Large intestine (tissue), 12 donors: ENCODE measurements at places on chromosomes 6 and 20.

DNA sequence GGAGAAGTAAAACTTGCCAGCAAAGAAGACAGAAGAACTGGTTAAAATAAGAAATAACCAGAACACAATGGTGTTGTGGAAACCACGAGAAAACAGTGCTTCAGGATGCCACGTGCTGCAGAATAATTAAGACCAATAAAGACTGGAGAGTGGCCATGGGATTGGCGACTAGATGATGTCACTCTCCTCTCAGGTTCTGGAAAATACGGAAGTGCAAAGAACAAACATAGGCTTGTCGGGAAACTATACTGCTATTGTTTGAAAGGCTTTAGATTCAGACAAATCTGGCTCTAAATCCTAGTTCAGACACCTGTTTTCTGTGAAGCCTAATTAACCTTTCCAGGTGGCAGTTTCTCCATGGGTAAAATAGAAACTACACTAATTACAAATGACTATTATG, 138.4 kb upstream of the STXBP5 start:
- no peaks in the 10 kb centered on the region for H3K27me3 ChIP-seq
- H3K4me3 ChIP-seq: no peak overlapping the region
- no peak for DNase-seq
- H3K27ac ChIP-seq: no peak overlapping the region
- H3K36me3 ChIP-seq: no peaks in the 10 kb centered on the region

- H3K27me3 ChIP-seq: no peaks in the 10 kb centered on the region
- no peaks in the 10 kb centered on the region for H3K36me3 ChIP-seq
- H3K27ac ChIP-seq: no peak overlapping the region
- H3K4me3 ChIP-seq: no peak overlapping the region
- no peaks in the 10 kb centered on the region for H3K4me1 ChIP-seq
These were observed 524.3 kb downstream of the PRKN start for GRCh38 chr6:162203287-162203686.

DNA sequence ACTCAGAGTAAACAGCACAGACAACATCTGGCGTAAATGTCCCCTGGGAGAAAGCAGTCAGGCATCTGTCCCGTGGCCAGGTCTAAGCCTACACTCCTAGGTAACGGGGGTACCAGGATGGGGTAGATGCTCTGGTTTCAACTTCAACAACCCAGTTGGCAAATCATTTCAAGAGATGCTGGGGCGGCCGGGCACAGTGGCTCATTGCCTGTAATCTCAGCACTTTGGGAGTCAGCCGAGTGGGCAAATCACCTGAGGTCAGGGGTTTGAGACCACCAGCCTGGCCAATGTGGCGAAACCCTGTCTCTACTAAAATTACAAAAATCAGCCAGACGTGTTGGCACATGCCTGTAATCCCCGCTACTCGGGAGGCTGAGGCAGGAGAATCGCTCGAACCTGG, 12.3 kb downstream of the PREX1 start:
- no peak overlapping the region for H3K27ac ChIP-seq
- H3K27me3 ChIP-seq: peaks cover 4% of the 10 kb centered on the region
- no peak overlapping the region for H3K4me3 ChIP-seq
- DNase-seq: no peak

DNA sequence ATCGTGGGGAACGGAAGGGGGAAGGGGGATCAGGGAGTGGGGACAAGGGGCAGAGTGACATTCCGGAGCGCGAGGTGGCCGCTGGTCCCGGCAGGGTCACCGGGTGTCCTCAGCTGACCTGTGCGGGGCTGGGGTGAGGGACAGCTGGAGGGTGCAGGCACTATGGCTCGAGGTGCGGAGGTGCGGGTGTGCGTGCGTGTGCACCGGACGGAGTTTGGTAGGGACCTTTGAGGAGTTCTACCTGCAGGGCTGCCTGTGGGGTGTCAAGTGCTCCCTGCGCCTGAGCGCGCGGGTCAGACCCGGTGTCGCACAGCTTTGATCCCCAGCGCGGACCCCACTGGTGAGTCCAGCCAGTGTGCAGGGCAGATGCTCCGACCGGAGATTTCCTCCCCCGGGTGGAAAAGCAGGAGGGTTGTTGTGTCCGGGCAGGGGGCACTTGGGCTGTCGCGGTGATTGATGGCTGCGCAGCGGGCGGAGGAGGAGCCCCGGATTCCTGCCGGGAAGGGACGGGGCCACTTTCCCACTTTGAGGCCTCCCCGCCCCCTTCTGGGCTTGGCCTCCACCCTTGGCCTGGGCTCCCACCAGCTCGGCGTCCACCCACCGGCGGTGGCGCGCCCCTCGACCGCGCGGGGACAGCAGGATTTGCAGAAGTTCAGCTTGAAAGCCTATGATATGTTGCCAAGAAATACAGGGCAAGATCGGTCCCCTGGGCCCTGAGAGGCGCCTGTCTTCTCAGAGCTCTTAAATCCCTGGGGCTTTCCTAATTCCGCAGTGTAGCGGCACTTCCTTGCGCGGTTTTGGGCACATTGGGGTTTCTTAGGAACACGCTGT, 658 bp downstream of the RIN2 start:
- H3K36me3 ChIP-seq: no peaks in the 10 kb centered on the region
- H3K4me1 ChIP-seq: peaks cover 7% of the 10 kb centered on the region
- H3K27ac ChIP-seq: peak overlapping the region; percentile 93

DNA sequence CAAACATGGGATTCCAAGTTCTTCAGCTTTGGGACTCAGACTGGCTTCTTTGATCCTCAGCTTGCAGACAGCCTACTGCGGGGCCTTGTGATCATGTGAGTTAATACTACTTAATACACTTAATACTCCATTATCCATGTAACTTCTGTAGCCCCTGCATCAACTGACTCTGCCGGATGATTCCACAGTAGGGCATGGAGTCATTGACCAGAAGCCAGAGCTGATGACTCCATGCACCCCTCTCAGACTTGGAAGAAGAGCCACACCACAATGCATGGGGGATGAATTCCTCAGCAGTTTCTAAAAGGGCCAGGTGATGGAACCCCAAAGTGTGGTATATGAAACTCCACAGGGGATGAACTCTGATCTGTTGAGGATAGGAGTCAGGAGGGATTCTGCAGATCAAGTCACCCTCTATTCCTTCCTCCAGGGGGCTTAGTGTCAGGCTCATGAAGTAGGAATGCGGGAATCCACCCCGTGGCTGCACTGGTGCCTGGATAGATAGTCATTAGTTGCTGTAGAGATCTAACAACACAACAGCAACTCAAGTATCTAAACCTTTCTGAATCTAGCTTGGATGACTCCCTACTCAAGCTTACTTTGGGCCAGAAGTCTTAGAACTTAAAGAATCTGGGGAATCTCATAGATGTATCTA, 70.2 kb downstream of the GPR6 start:
- H3K4me1 ChIP-seq: no peaks in the 10 kb centered on the region
- H3K27me3 ChIP-seq: no peaks in the 10 kb centered on the region
- H3K4me3 ChIP-seq: no peak overlapping the region
- H3K36me3 ChIP-seq: no peaks in the 10 kb centered on the region
- no peak for DNase-seq
- no peak overlapping the region for H3K27ac ChIP-seq
